ENCODE measurements at places on chromosomes 1 and 21. TPM values are rescaled to one million over a fixed set of nuclear protein-coding genes. Genes with fewer than 3 reads are reported as not detected.

Gene RGSL1
- total RNA-seq: not detected

Gene NEXN
- total RNA-seq: 0.34 TPM

Gene HSPB7
- total RNA-seq: not detected

Gene PLA2G5
- not detected for total RNA-seq

Gene SLC30A10
- 0.07 TPM for total RNA-seq

Gene HEYL
- total RNA-seq: not detected

Gene CR1
- not detected for total RNA-seq

Gene PLEKHA6
- 2.2 TPM for total RNA-seq

Gene GPR161
- total RNA-seq: 5.8 TPM

Gene CYP4A22
- not detected for total RNA-seq

Gene KCNQ4
- total RNA-seq: under 0.01 TPM

Gene GPR3
- under 0.01 TPM for total RNA-seq

Gene NGF
- 4.3 TPM for total RNA-seq

Gene NBPF4
- total RNA-seq: 0.14 TPM

Gene A3GALT2
- total RNA-seq: not detected

Gene ACTA1
- not detected for total RNA-seq

Gene FMO5
- total RNA-seq: 0.21 TPM

Gene TLR5
- 7.9 TPM for total RNA-seq

Gene PAQR6
- total RNA-seq: 0.34 TPM

Gene HTR6
- not detected for total RNA-seq

Gene NUDT17
- 0.78 TPM for total RNA-seq

Gene SMCP
- total RNA-seq: not detected

Gene LCE1A
- total RNA-seq: not detected

Gene CYB561D1
- 11.9 TPM for total RNA-seq

Gene SLC25A34
- total RNA-seq: 0.68 TPM

Gene SNX27
- 56.9 TPM for total RNA-seq

Gene PIK3CD
- 13.9 TPM for total RNA-seq

Gene RASSF5
- 6.3 TPM for total RNA-seq

Gene IGSF5
- 0.07 TPM for total RNA-seq

Gene CELA3B
- total RNA-seq: not detected

Gene MROH9
- not detected for total RNA-seq

Gene C1QA
- total RNA-seq: not detected

Gene PLA2G2C
- not detected for total RNA-seq

Gene LEFTY1
- total RNA-seq: not detected

Gene HSF2BP
- 8.5 TPM for total RNA-seq

Gene SLC44A5
- total RNA-seq: 2.5 TPM

Gene HRNR
- total RNA-seq: under 0.01 TPM

Gene FAM43B
- total RNA-seq: not detected

Gene GJA4
- not detected for total RNA-seq

Gene LCE1F
- not detected for total RNA-seq

Gene GNAI3
- total RNA-seq: 17.9 TPM

Gene SVBP
- 19.8 TPM for total RNA-seq

Gene FCRL5
- not detected for total RNA-seq

Gene FAM72D
- not detected for total RNA-seq

Gene LIN28A
- total RNA-seq: not detected

Gene AIM2
- total RNA-seq: not detected

Gene DVL1
- total RNA-seq: 206 TPM

Gene TRABD2B
- total RNA-seq: 1.1 TPM

Gene NFASC
- total RNA-seq: 0.34 TPM

Gene FAM3B
- total RNA-seq: not detected

Gene GBP7
- total RNA-seq: not detected

Gene CNN3
- 141 TPM for total RNA-seq

Gene SPAG17
- total RNA-seq: 0.78 TPM

Gene MPL
- total RNA-seq: not detected

Gene FCRL6
- not detected for total RNA-seq

Gene LCE2B
- not detected for total RNA-seq

Gene LCE1C
- not detected for total RNA-seq

Gene NHLH1
- total RNA-seq: 0.07 TPM
